Fibroblast of the conjunctiva (primary cell): ENCODE measurements at places on chromosomes 7 and 10.

- DNase-seq = no peak
Measured at GRCh38 chr7:128030654-128031611, at the start of gene LRRC4. Gene LRRC4 (minus strand): TSS chr7:128031437. CDS start chr7:128030640, 797 bp downstream.

GRCh38 chr10:79492839-79493238, 19.5 kb upstream of the EIF5AL1 start:
- no peak for DNase-seq

- DNase-seq = peak; percentile 45
Measured at GRCh38 chr7:38908759-38909335, at the start of gene VPS41. Gene VPS41 (minus strand): TSS chr7:38909191. CDS start chr7:38909174, 17 bp downstream.

DNA sequence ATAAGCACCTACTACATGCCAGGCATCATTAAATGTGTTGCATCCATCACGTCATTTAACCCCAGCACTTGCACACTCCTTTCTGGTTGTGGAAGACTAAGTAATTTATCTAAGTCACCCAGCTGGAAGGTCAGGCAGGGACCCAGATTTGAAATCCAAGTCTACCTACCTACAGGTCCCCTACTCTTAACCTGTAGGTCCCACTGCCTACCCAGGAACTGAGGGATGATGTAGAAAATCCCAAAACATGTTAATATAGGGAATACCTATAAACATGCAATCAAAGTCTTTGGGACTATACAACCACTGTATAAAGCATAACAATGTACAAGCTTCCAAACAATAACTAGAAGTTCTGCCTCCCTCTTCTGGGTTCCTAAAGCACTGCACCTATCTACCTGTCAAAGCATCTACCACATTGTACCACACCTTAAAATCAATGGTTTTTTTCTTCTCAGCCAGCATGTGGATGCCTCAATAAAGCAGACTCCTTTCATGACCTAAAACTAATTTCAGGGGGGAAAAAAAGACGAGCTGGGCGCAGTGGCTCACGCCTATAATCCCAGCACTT, 5.6 kb downstream of the IL6 start:
- no peak for DNase-seq

DNA sequence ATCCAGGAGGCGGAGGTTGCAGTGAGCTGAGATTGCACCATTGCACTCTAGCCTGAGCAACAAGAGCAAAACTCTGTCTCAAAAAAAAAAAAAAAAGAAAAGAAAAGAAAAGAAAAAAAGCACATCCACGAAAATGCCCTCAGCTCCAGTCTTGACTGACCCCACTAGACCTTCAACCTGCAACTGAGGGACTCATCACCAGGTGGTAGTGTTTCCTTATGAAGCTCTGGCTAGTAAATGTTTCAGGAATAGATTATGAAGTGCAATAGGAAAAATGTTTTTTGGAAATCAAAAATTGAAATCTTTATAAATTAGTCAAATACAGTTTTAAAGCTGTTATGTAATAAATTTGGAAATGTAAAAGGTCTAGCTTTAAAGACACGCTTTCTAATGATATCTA, 22.4 kb downstream of the TLL2 start:
- DNase-seq = no peak

DNA sequence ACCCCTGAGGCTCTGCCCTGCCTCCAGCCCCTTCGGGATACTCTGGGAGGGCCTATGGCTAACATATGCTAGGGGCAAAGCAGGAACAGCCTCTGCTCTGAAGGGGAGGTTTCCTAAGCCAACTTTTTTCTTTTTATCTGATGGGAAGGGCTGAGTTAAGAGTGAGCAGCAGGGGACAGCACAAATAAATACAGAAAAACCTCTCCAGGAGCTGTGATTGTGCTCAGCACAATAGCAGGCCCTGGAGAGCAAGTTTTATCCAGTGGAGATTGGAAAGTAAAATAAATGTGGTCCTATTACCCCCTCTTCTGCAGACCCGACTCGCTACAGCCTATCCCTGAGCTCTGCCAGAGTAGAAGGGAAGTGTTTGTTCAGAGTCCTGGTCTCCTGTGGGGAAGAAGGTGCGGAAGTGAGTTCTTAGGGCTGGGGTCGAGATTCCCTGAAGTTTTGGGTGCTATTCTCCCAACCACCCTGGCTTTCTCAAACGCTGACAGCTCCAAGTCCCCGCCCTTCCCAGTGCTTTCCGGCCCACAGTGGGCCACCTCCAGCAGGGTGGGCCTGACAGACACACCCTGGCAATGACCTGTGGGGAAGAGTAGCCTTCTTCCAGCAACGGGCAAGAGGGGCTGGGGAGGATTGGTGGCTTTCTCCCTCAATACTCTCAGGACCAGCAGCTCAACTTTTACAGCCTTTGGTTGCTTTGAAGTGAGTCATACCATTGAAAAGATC, 23.0 kb upstream of the AFAP1L2 start:
- DNase-seq = no peak

- peak; percentile 74 for DNase-seq
Measured at GRCh38 chr7:143381427-143382125, 431 bp downstream of the ZYX start.

- no peak for DNase-seq
Measured at GRCh38 chr7:88492153-88492552, 185.5 kb upstream of the STEAP4 start.

- DNase-seq = no peak
Measured at GRCh38 chr10:7787150-7787856, 490 bp downstream of the KIN start.

DNA sequence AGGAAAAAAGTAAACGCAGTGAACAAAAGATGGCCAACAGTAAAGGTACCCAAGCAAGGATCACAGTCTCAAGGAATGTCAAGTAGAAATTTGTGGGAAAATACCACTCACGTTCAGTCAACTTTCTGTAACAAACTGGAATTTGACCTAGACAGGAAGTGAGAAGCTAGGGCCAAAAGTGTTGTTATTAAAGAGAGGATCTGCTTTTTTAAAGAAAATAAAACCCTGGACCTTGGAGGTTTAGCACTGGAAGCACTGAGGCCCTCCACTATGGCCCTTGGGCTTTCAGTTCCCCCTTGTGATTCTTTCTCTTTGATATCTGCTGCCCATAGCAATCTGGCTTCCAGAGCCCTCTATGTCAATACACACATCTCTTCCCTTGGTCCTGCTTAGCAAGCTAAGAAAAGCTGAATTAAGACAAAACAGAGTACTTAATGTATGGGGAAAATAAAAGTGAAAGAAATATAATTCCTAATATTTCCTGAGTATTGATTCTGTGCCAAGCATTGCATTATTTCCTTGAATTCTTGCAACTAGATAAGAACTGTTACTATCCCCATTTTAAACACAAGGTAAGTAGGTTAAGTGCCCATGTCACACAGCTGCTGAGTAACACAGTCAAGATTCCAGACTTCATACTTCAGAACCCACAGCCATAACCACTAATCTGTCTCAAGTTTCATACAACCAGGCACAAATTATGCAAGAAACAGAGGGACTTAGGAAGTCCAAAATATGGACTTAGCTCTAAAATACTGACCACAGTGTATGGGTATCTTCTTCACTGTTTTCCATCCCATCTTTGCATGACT, 2.6 kb upstream of the ZNF438 start:
- DNase-seq = peak; percentile 86

DNA sequence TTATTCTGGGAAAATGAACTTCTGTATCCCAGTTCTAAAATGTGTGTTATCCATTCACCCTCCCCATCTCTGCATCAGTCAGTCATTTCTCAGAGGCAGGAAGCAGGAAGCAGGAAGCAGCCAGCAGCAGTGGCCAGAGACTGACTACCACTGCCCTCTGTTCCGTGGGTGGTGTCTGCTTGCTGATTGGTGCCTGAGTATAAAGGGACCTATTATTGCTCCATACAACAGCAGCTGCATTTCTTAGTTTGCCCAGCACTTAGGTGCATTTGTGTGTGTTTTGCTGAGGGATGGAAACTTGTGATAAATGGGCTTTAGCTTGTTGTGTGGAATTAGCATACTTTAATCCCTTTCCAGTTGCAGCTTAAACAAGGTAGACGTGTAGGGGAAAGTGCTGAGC, 582.2 kb downstream of the SORCS1 start:
- DNase-seq = no peak

DNA sequence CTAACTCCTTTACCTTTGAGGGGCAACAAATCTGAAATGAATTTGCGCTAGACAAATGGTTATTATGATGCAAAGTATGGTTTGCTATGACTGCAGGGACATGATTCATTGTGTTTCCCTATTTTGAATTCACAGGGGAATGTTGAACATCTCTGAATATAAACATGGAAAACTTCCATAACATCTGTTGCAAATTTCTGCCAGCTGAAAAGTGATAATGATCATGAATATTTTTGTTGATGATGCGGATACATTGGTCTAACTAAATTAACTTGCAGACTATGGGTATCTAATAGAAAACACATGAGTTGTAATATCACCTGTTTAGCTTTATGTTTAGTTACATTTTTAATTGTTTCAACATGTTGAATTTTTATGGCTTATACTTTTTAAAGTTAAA, 1325.5 kb downstream of the REEP3 start:
- peak; percentile 10 for DNase-seq

GRCh38 chr7:127768241-127768640, 116.2 kb downstream of the SND1 start:
- DNase-seq = no peak

DNA sequence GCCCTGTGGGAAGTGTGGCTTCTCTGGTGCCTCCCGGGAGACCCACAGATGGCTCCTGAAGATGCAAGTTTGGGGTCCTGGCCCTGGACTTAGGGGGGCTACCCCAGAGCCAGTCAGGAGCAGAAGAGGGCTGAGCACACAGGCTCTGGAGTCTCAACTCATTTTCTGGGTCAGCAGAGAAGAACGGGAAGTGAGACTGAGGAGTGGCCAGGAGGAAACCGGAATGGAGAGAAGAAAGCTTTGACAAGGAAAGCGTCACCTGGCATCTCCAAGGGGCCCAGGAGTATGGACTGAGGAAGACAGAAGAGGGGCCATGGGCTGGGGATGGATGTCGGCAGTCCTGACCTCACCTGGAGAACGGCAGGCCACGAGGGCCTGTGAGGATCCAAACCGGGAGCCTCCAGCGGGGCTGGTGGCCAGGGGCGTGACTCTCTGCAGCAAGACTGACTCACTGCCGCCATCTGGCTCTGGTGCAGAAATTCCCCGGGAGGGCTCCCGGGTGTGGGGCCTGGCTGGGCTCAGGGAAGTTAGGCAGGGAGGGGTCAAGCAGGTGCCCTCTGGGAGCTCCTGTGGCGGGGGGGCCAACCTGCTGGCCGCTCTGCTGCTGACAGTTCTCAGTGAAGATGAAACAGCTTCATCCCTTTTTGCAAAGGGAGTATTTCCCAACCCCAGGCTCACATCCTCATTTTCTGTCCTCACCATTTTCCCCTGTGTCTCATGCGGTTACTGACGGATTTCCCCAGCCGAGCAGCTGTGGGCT, 23.6 kb downstream of the DAGLB start:
- no peak for DNase-seq

- DNase-seq = no peak
Measured at GRCh38 chr7:95863-96260, 96.5 kb upstream of the FAM20C start.

DNA sequence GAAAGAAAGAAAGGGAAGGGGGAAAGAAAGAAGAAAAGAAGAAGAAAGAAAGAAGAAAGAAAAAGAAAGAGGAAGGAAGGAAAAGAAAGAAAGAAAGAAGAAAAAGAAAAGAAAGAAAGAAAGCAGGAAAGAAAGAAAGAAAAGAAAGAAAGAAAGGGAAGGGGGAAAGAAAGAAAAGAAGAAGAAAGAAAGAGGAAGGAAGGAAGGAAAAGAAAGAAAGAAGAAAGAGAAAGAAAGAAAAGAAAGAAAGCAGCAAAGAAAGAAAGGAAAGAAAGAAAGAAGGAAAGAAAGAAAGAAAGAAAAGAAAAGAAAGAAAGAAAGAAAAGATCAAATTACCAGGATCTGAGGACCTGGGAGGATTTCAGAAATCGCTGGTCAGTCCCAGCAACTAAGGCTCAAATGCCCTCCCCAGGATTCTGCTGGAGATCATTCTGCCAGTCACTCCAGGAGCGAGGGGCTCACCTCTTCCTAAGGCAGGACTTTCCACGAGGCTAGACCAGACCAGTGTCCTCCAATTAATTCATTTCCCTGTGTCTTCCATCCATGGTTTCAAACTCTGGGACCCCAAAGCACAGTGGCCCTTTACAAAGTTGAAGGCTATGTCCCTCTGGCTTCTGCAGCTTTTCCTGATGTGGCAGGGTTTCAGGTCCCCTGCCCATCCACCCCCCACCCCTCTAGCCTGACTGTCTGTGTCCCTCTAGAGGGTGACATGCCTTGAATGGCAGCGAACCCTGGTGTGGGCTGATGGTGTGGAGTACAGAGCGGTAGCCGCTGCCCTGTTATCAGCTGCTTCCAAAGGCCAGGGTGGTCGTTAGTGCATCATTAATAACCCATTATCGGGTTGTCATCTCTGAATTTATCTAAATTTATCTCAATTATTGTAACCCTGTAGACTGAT, 77.9 kb downstream of the PARP12 start:
- DNase-seq = no peak

DNA sequence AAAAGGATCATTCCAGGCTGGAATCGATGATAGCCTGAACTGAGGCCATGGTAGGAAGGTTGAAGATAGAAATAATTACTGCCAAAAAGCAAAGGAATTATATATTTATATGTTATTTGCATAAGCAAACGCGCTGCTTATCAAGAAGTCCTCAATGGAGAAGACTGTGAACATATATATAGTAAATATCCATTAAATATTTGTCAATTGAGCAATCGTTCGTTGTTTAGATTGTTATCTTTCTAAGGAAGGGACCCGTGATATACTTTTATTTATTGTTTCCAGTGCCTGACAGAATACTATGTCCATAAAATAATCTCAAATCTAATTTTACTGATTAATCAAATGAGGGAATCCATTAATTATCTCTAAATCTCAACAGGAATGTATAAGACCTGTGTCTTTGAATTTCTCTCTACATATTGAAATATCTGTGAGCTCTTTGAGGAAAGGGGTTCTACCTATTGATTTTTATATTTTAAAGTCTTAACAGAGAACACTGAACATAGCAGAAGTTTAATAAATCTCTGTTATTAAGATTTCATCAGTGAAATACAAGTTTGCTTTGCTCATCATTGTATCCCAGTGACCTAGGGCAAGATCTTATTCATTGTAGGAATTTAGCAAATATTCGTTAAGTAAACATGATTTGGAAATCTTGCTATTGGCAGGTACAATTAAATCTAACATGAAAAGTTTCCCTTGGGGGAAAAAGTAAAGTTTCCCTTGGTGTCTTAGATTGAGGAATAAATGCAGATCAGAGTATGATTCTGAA, 12.0 kb upstream of the HERC4 start:
- no peak for DNase-seq

DNA sequence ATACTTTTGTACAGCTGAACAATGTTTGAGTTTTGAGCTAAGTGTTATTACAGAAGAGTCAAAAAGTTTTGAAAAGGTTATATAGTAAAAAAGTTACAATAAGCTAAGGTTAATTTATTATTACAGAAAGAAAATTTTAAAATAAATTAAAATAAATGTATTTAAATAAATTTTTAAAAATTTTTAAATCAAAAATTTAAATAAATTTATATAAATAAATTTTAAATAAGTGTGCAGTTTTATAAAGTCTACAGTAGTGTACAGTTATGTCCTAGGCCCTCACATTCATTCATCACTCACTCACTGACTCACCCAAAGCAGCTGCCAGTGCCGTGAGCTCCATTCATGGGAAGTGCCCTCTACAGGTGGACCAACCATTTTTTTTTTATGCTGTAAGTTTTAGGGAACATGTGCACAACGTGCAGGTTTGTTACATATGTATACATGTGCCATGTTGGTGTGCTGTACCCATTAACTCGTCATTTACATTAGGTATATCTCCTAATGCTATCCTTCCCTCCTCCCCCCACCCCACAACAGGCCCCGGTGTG, 462.9 kb upstream of the ZMIZ1 start:
- DNase-seq = no peak
